Vagina (tissue), 2 donors: ENCODE measurements at places on chromosomes 12 and 14.

DNA sequence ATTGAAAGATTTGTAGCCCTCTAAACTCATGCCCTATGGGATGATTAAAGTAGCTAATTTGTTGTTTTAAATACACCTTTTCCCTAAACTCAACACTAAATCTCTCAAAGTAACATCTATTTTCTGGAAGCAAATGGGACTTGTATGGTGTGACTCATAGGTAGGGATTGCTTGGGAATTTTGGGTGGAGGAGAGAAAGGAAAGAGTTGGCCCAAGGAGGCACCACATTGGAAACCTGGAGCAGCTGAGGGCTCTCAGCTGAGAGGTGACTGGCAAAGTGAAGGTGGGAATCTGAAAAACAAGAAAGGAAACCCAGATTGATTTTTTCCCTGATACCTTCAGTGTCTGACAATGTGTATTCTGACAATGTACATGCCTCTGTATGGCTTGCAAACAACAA lies 114.8 kb upstream of the PRICKLE1 start:
- DNase-seq = no peak

GRCh38 chr14:56992332-56992820 lies 182.1 kb upstream of the OTX2 start:
- no peak for DNase-seq

GRCh38 chr14:102492531-102492910 lies 17.1 kb downstream of the ANKRD9 start:
- no peak for DNase-seq

DNA sequence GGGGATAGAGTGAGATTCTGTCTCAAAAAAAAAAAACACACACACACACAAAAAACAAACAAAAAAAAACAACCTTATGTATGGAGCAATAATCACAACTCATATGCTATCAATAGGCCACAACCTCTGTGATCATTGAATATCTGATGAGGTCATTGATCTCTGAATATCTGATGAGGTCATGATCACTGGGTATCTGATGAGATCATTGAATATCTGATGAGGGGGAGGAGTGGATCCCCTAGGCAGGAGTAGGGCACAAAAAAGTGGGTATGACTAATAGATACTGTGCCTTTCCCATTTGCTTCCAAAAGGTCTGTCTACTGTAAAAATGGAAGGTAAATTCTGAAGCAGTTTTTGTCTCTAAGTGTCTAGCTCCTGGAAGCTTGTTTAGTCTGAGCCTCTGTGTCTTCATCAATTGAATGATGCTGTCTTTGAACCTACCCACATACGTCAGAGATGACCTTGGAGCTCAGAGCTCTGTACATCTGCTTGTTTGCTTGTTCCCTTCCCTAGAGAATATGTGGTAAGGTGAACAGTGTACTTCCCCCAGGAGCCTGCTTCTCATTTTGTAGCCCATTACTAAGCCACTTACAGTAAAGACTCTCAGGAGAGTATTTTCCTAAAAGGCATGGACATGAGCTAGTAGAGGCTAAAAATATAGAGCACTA lies 13.6 kb downstream of the PAH start:
- no peak for DNase-seq

GRCh38 chr14:77574446-77575115 lies 41.9 kb downstream of the SPTLC2 start:
- DNase-seq = no peak

GRCh38 chr14:89775946-89776345 lies 178.6 kb downstream of the EFCAB11 start:
- DNase-seq = no peak

GRCh38 chr14:64764641-64765520 lies 60.7 kb downstream of the PLEKHG3 start:
- no peak for DNase-seq

DNA sequence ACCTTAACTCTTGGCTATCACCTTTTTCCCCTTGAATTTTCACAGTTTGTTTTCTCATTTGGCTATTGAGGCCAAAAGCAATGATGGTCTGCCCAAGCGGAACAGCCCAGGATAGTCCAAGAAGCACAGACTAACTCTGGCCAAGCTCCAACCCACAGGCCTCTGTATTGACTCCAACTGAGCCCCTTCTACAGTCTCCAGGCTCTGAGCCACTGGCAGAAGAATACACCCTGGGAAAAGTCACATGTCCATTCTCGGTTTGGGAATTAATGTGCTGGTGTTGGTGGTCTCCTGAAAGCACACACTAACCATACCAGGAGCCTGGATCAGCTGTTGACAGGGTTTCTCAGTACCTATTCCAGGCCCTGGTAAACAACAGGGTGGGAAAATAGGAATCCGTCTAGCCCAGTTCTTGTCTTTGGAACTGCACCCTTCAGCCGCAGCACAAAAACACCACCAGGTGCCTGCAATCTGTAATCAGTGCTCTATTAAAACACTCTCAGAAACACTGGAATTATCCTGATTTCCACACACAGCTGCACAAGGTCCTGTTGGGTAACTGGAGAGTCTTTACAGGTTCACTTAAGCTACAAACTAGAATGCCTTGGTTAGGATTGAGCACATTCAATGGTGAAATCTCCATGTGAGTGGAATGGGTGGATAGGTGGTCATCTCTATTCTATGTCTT lies 63.6 kb downstream of the STXBP6 start:
- no peak for DNase-seq

DNA sequence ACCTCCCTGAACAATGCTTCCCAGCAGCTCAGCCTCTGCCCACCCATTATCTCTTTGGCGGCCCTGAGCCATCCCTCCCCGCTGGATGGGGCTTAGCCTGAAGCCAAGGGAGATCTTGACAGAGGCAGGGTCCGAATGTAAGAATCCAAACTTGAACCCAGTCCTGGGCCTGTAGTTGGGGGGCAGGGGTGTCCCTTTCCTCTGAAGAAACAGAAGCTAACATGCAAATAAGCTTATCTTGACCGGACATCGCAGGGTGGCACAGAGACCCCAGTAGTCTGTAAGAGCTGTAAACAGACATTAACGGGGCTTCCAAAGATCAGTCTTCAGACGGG lies 6.0 kb downstream of the DLK1 start:
- DNase-seq = no peak
